EH (cell line): ENCODE measurements at places on chromosomes 6 and 20.

- no peak for DNase-seq
Observed at GRCh38 chr6:36128793-36129192, 1.5 kb upstream of the MAPK13 start.

DNA sequence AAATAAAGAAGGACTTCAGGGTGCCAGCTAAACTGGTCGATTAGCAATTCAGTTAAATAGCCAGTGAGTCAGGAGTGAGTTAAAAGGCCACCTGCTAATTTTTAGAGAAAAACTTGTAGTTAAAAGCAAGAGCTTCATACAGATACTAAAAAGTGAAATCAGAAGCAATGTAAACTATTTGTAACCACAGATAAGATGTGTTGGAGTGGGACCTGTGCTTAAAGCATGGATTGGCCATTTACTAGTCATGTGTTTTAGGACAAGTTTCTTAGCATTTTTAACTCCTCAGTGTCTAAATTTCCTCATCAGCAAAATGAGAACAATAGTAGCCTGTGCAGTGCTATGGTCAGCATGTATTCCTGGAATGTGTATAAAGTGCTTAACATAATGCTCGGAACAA lies 23.8 kb upstream of the HDDC2 start:
- DNase-seq, result no peak

DNA sequence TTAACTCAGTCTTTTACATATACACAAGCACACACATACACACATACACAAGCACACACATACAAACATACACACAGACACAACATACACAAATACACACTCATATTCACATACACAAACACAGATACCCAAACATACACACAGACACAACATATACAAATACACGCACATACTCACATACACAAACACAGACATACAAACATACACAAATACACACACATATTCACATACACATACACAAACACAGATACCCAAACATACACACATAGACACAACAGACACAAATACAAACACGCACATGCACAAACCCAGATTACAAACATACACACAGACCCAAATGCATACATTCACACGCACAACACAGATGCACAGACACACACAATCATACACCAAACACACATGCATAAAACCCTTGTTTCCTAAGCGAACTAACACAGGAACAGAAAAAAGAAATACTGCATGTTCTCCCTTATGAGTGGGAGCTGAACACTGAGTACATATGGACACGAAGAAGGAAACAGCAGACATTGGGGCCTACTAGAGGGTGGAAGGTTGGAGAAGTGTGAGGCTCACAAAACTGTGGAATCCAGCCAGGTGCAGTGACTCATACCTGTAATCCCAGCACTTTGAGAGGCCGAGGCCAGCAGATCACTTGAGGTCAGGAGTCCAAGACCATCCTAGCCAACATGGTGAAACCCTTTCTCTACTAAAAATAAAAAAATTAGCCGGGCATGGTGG lies 34.2 kb downstream of the PIM1 start:
- DNase-seq, result peak; percentile 44

DNA sequence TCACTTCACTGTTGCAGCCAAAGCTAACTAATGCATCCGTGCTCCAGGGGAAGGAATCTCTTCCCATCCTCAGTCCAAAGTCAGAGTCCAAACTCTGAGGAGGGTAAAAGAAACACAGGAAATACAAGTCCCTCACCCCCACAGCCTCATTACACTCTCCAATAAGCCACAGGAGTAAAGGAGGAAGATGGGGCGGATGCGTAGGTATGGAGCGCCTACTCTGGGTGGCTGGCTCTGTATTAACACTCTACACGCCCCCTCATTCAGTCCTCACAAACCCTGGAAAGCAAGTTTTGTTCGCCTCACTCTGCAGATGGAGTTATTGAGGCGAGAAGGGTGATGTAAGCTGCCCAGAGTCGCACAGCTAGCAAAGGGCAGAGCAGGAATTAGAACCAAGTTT lies 242.9 kb downstream of the NRN1 start:
- DNase-seq, result peak; percentile 57

DNA sequence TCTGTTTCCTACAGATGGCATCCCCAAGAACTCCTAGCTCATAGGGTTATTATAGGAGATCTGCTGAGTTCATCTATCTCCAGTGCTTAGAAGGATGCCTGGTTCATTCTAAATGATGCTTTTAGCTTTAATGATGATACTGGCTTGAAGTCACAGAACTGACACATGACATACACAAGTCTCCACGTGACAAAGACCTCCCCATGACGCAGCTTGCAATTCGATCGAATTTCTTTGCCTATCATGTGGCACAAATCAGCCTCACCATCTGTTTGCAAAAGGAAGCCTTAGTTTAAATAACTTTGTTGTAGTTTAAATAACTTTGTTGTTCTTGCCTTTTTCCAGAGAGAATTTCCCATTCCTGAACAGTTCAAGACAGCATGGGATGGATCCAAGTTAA lies 44.1 kb upstream of the FAM8A1 start:
- DNase-seq, result no peak

GRCh38 chr6:118652051-118652615 lies 742 bp upstream of the CEP85L start:
- DNase-seq, result no peak

DNA sequence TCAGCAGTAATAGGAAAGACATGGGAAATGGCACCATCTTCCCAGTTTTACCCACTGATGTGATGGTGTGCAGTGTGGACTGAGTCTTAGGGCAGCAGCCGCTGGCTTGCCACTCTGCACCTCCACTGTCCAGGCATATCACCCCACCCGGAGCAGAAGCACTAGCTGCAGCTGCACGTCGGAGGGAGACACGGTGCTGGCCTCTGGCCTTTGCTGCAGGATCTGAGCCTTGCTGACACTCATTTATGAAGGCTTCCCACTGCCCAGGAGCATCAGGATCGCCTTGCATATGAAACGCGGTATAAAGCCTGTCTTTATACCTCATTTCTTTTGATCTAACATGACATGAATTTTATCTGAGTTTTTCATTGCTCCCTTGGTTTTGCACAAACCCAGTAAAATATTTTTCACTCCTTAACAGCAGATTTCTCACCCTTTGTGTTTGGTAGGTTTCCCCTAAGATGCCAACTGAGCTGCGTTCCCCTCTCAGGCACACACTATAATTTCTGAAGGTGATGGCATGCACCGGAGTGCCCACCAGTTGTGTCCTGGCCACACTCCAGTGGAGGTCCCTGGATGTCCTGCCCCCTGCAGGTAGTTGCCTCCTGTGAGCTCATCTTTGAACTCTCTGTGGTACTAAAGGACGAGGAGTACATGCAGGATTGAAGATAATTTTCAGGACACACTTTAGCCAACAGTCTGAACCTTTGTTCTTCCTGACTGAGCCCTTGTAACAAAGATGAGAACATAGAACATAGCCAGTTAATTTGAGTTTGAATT lies 9.0 kb upstream of the EXOC2 start:
- DNase-seq, result no peak

DNA sequence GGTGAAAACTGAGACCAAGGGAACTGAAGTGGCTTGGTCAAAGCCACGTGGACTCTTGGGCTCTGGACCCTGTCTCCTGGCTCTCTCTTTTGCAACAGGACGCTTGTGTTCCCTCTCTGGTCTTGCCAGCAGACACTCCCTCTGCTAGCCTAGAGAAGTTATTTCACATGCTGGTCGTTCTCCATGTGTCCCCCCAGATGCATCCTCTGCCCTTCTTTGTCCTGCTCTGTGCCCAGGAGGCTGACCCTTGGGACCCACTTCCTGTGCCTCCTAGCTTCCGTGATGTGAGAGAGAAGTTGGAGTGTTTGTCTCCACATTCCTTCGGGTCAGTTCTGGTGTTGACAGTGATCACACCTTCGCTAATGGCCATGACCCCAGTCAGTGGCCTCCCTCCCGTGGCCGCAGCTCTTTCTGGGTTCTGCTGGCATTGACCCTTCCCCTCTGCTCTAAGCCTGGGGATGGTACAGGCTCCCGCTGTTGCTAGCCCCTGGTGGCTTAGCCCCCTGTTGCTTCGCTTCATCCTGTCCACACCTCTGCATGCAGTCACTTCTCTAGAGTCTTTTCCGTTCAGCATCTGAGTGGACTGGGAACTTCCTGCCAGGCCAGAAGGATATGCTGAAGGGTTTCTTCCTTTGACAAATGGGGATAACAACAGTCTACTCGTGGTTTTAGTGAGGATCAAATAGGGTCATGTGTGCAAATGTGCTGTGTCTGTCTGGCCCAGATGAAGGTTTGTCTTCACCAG lies 70.1 kb upstream of the BMP2 start:
- DNase-seq, result no peak

DNA sequence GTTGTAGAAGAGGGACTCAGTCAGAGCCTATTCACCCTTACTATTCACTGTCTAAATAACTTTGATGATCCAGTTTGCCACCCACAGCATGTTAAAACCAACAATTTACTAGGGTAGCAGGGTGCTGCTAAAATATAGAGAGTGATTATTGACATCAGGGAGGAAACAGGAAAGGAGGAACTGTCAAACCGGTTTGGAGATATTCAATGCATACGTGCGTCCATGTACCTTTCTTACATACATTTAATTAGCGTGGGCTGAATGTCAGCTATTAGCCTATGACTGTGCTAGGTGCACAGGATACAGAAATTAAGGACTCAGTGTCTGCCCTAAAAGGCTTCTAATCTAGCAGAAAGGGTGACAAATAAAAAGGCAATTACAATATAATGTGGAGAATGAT lies 57.2 kb downstream of the IL20RA start:
- no peak for DNase-seq

- no peak for DNase-seq
Observed at GRCh38 chr6:137777687-137778075, 89.4 kb upstream of the TNFAIP3 start.

GRCh38 chr6:74870403-74870802 lies 335.4 kb downstream of the COL12A1 start:
- DNase-seq, result peak; percentile 87

DNA sequence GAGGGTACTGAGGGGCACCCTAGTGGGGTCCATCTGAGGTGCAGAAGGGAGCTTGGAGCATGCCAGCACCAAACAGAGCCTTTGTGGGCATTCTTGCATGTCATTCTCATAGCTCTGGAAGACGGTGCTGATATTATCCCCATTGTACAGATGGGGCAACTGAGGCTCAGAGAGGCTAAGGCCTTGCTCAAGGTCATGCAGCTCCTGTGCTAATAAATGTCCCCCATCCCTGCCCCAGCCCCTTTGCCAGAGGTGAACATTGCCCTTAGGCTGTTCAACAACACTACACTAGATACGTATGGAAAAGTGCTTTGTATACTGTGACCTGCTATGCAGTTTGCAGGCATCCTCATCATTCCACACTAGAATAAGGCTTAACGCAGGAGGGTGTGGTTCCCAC lies 5.5 kb upstream of the EPB41L1 start:
- no peak for DNase-seq

DNA sequence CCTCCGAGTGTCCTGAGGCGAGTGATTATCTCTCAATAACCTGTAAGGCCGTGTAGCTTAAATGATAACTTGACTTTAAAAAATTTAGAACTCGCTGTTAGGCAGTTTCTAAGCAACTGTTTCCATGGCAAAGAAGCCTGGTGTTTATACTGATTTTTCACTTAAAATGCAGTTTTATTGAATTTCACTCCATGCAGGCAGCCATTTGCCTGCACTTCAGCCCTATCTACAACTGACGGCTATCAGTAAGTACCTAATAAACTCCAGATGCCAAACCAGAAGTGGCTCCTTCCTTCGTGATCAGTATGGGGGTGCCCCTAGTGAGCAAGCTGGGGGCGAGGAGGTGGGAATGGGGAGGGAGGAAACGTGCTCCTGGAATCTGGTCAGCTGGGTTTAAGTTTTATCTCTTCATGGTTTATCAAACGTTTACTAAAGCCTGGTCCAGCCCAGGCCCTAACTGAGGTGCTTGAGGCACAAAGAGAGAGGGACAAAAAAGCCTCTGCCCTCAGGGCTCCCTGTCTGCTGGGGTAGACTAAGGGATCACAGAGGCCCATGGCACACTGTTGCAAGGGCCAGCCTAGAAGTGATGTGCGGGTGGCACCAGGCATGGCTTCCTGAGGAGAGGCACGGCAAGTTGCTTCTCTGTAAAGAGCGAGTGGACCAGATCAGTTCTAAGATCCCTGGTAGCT lies 45.5 kb downstream of the TTI1 start:
- no peak for DNase-seq

GRCh38 chr6:41748542-41748941 lies 1.3 kb upstream of the PGC start:
- DNase-seq, result no peak

- DNase-seq, result no peak
Observed at GRCh38 chr6:140341272-140341671, 966.8 kb upstream of the CITED2 start.

- DNase-seq, result no peak
Observed at GRCh38 chr6:21019614-21020013, 485.4 kb downstream of the CDKAL1 start.

DNA sequence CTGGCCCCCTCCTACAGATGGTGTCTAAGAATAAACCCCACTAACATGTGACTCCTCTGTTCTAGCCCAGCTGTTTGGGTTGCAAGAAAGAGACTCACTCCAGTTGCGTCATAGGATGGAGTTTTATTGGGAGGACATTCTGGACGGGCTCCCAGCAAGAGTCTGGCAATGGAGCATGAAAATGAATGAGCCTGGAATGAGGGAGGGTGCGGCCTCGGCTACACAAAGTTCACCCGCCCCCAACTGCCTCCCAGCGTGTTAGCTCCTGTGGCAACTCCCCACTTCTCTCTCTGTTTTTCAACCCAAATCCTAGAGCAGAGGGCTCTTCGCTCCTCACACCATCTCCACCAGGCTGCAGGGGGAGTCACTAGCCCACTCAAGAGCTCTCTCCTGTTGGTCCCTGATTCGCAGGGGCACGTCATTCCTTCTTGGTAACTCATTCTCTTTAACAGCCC lies 5.1 kb upstream of the ADAM33 start:
- DNase-seq, result peak; percentile 97

DNA sequence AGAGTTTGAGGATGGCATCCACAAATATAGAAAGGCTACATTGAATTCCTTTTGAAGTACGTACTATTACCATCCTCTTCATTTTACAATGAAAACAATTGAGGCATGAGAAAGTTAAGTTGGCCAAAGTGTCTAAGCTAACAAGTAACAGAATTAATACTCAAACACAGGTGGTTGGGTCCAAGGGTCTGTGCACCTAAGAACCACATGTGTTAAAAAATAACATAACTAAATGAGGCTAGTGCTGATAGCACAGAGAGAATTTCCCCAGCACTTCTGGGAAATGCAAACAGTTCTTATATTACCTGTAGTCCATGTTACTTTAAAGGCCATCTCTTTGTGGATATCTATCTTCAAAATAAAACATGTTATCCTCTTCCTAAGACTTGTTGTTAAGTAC lies 10.5 kb upstream of the KHDRBS2 start:
- DNase-seq, result no peak
